ENCODE measurements at places on chromosomes 3 and 15.

DNA sequence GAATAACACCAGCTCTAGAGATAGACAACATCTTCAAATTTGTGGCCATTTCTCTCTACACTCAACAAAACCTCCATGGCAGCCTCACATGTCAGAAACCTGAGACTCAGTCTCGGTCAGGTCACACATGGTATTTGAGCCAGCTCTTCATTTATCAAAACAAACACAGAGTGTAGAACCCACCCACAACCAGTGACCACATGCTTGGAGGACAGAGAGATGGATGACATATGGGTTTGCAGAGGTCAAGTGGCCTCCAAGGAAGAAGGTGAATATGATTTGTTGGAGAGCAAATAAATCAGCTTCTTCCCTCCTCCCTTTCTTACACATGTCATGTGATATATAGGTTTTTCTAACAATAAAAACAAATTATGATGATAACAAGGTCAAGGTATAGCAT is 278.1 kb upstream of the LRTM1 start:
- no peak for DNase-seq

DNA sequence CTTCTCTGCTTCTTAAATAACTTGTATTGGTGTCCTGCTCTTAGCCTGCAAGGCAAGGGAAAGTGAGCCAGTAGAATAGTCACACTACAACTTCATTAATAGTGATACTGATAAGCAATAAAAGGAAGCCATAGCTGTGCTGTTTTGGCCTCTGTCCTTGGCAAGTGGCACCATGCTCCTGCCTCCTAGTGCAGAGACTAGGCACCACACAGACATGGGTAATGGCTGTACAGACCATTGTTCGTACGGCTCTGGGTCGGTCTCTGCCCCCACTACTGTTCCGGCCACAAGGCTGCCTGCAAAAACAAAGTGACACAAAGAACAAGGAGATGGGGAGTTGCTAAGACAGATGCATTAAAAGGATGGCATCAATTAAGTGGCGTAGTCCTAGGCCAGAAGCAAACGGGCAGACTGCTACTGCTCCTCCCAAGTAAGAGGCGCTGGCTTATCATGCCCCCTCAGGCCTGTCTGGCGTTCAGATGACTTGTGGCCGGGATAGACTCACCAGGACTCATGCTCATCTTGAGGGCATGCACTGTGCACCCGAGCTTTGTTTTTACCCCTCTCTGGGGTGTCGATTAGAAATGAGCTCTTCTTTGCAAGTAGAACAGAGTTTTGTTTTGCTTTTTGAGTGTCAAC is 75.6 kb downstream of the TRAK1 start:
- DNase-seq: no peak

DNA sequence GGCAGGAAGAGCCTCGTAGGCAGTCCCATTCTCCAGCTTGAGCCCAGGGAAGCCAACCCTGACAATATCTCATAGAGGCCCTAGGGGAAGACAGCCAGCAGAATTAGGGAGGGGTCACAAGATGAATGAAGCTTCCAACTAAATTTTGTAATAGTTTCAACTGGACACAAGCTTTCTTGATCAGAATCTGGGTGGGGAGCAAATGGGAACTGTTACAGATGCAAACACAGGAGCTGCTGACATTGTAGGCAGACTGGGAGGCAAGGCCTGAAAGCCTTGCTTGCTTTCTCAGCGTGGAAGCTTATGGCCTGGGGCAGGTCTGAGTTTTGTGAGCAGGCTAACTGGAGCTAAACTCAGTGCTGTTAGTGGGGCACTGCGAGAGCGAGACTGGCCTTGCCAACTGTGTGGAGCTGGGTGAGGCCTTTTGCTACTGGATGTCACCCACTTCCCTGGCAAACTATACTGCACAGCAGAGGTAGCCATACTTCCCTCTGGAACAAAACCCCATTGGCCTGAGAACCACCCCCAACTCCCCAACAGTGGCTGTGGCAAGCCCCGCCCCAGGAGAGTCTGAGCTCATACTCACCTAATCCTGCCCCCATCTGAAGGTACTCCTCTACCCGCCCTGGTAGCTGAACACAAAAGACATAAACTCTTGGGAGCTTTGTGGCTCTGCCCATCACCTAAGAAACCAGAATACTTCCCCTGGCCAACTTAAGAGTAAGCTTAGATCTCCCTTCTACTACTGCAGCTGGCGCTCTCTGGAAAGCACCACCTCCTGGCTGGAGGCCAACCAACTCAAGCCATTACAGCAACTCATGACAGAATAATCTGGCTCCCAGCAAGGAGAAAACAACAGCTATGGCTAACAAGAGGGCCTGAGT is 42.9 kb downstream of the CFAP20DC start:
- DNase-seq: no peak

- no peak for DNase-seq
Measured at GRCh38 chr3:63878394-63879060, 14.9 kb downstream of the ATXN7 start.

GRCh38 chr3:179970746-179971145 is 66.0 kb downstream of the PEX5L start:
- DNase-seq: no peak

GRCh38 chr15:98611808-98612207 is 36.5 kb upstream of the IGF1R start:
- DNase-seq: no peak

DNA sequence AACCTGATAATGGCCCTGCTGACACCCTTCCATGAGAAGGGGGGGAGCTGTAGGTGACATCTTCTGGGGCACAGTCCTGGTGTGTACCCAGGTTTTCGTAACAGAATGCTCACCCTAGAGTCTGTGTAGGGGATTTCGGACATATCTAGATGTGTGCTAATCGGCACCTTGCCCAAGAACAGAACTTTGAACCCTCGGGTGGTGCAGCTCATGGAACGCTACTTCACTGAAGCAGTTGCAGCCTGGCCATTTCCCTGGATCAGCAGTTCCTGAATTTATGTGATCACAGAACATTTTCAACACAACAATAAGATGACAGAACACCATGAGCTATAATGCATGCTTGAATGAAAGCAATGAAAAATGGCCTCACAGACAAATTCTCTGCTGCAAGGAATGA is 57.5 kb upstream of the MUC13 start:
- DNase-seq: no peak

Data from foreskin melanocyte (primary cell).